H9 (cell line): ENCODE measurements at places on chromosomes 5 and 9.
A peak's percentile ranks its signal among the peaks of the same experiment; 100 is the strongest.

GRCh38 chr5:112685386-112685785 lies 52.3 kb upstream of the APC start:
- H3K4me3 ChIP-seq, result no peak overlapping the region
- DNase-seq, result no peak
- H3K27ac ChIP-seq, result no peak overlapping the region
- H3K36me3 ChIP-seq, result no peaks in the 10 kb centered on the region
- no peaks in the 10 kb centered on the region for H3K4me1 ChIP-seq

GRCh38 chr5:9815051-9815450 lies 184.9 kb upstream of the TAS2R1 start:
- DNase-seq, result no peak
- no peaks in the 10 kb centered on the region for H3K36me3 ChIP-seq
- no peaks in the 10 kb centered on the region for H3K4me1 ChIP-seq
- H3K27ac ChIP-seq, result no peak overlapping the region
- no peak overlapping the region for H3K4me3 ChIP-seq
- H3K27me3 ChIP-seq, result no peaks in the 10 kb centered on the region; the same call in 1 of the 2 replicates

DNA sequence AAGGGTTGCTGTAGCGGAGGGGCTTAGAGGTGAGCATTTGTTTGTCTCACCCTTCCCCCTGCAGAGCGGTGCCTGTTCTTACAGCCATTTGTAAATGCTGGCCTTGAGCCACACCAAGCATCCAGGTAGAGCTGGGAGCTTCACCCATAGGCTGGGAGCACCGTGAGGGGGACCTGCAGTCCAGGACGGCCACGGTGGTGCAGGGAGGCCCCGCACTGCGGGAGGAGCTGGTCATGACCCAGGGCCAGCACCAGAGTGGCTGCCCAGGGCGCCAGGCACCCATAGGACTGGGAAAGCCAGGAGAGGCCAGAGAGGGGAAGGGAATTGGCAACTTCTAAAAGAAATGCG lies 197.3 kb upstream of the ADAMTS16 start:
- H3K4me1 ChIP-seq, result no peaks in the 10 kb centered on the region
- no peak overlapping the region for H3K27ac ChIP-seq
- no peaks in the 10 kb centered on the region for H3K27me3 ChIP-seq
- DNase-seq, result peak; percentile 62
- no peak overlapping the region for H3K4me3 ChIP-seq
- no peaks in the 10 kb centered on the region for H3K36me3 ChIP-seq

GRCh38 chr5:125054146-125054545 lies 307.7 kb upstream of the ZNF608 start:
- no peaks in the 10 kb centered on the region for H3K27me3 ChIP-seq
- DNase-seq, result no peak
- peaks cover 15% of the 10 kb centered on the region for H3K4me1 ChIP-seq
- no peaks in the 10 kb centered on the region for H3K36me3 ChIP-seq
- no peak overlapping the region for H3K4me3 ChIP-seq

DNA sequence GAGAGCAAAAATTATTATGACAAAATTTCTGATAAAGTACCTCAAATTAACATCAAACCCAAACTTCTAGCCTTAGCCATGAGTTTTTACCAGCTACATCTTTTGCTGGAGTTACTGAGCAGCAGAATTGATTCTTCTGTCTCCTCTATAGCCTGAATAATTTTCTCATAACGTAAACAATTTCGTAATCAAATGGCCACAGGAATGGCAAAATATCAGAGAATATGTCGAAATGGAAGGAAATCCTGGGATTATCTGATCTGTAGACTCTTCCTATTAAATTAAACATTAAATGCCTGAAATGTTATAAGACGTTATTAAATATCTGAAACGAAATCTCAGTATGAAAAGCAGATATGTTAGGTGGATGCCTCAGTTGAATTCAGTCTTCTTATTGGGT lies 41.1 kb downstream of the LURAP1L start:
- DNase-seq, result no peak
- no peaks in the 10 kb centered on the region for H3K27me3 ChIP-seq
- no peaks in the 10 kb centered on the region for H3K4me1 ChIP-seq

DNA sequence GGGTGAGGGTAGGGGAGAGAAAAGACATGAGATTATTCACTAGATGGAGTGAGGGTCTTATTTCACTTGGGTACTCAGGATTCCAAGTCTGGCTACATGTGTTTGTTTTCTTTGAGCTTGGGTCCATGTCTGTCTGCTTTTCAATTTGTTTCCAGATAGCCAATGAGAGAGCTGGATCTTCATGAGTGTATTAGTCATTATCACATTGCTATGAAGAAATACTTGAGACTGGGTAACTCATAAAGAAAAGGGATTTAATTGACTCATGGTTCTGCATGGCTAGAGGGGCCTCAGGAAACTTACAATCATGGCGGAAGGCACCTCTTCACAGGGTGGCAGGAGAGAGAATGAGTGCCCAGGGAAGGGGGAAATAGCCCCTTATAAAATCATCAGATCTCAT lies 196.8 kb upstream of the TRIM32 start:
- no peak for DNase-seq
- H3K4me3 ChIP-seq, result no peak overlapping the region
- H3K27me3 ChIP-seq, result no peaks in the 10 kb centered on the region
- no peaks in the 10 kb centered on the region for H3K4me1 ChIP-seq

DNA sequence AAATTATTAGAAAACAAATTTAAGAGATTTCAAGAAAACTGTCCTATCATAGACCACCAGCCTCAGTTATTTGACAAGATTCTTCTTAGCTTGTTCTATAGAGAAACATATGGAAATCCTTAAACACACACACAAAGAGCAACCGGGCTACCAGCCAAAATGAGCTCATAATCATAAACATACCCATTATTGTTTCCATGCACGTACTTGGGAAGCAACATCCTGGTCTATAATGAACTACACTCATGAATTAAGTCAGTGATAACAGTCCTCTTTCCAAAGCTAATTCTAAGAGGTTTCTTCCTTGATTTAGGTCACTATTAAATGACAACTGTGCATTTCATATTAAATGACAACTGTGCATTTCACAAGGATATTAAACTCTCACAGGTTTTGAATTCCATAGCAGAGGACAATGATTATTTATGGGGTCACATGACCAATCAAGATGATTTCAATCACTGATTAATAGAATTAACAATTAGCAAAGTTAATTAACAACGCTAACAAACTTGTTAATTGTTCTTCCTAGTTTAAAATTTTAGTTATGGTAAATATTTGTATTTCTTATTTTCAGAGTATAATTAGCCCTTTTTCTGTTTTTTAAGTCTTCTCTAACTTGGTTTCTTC lies 77.0 kb downstream of the OXCT1 start:
- no peak overlapping the region for H3K27ac ChIP-seq
- no peak for DNase-seq
- H3K4me3 ChIP-seq, result no peak overlapping the region
- no peaks in the 10 kb centered on the region for H3K27me3 ChIP-seq
- no peaks in the 10 kb centered on the region for H3K4me1 ChIP-seq

DNA sequence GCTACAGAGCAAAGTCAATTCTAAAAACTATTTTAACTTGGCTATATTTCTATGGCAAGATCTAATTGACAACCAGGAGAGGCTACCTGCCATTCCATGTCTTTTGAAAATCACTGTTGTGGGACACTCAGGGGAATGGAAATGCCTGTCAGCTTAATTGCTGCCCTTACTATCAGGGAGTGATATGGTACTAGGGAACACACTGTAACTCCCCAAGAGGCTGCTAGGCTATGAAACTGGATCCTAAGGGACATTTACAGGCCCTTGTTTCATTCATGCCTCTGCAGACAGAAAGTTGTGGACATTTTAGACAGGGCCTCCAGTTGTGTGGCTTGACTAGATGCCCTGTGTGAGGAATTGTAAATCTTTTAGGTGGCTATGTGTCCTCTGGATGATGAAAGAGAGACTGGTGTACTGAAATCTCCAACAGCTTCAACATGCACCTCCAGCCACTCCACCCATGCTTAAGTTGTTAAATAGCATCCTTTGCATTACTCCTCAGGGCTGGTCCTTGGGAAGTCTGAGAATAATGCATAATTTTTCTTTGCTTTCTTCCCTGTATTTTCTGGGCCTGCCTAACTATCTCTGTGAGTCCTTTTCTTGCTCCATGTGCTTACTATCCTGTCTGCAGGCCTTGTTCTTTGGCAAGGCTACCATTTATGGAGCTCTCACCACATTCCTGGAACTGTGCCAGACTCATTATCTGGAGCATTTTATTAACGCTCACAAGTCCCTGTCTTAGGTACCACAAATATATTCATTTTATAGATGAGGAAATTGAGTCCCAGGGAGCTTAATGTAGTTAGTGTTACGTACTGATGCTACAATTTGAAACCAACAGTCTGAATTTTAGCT lies 3.2 kb downstream of the MROH2B start:
- H3K4me1 ChIP-seq, result peaks cover 2% of the 10 kb centered on the region; the same call in 1 of the 2 replicates
- H3K36me3 ChIP-seq, result no peaks in the 10 kb centered on the region
- H3K27me3 ChIP-seq, result no peaks in the 10 kb centered on the region
- DNase-seq, result no peak
- H3K27ac ChIP-seq, result no peak overlapping the region

DNA sequence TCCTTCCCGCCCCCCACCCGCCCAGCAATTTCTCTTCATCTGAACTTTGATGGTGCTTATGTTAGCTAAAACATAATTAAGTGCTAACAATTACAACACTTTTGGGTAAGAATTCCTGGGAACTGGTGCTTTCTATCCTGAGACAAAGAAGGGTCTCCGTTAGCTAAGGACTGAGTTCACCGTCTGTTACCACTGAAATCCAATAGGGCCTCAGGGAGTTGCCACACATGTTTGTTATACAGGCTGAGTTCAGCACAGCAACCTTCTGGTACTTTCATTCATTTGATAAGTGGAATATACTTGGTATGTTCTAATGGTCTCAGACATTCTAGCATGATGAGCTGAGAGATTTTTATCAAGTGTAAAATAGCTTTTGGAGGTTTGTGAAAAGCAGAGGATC lies 437.9 kb downstream of the EFNA5 start:
- no peak overlapping the region for H3K4me3 ChIP-seq
- H3K4me1 ChIP-seq, result no peaks in the 10 kb centered on the region; the same call in 1 of the 2 replicates
- H3K27ac ChIP-seq, result no peak overlapping the region

DNA sequence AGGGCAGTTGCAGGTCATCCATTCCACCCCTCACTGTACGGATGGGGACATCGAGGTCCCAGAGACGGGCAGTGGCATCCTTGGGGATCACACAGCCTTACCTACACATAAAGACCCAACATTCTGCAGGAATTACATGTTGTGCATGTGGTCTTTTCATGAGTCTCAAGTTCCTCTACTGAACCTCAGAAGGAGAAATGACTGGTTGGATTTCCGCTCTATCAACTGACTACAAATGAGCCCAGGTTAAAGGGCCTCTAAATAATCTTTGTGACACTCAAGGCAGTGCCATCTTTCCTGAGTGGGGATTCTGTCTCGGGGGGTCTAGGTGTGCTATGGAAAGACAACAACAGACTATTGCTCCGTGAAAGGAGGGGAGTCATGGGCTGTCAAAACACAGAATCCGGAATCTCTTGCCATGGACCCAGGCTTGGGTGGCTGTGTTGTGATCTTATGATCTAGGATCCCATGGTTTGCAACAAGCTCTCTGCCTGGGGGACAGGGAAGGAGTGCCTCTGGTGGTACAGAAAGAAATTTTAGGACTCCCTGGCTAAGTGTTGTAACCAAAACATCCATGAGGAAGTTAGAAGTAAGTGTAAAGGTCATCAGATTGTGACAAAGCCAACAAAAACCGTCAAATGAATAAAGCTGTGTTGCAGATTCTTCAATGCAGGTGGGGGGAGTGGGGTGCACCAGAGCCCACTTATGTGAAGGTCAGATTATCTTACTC lies 1.9 kb upstream of the SLC31A2 start:
- no peaks in the 10 kb centered on the region; the same call in 1 of the 2 replicates for H3K4me1 ChIP-seq
- peaks cover 2% of the 10 kb centered on the region; the same call in 1 of the 2 replicates for H3K27me3 ChIP-seq
- no peak overlapping the region for H3K27ac ChIP-seq
- H3K4me3 ChIP-seq, result no peak overlapping the region
- H3K36me3 ChIP-seq, result no peaks in the 10 kb centered on the region

- H3K4me1 ChIP-seq, result no peaks in the 10 kb centered on the region
- no peak for DNase-seq
- no peak overlapping the region for H3K4me3 ChIP-seq
These were observed 279.8 kb upstream of the POU5F2 start for GRCh38 chr5:94021246-94021645.
